NCI-H2171 treated with DMSO at 0.1 percent for 48 hours (cell line): ENCODE measurements at places on chromosomes 13 and 19.

DNA sequence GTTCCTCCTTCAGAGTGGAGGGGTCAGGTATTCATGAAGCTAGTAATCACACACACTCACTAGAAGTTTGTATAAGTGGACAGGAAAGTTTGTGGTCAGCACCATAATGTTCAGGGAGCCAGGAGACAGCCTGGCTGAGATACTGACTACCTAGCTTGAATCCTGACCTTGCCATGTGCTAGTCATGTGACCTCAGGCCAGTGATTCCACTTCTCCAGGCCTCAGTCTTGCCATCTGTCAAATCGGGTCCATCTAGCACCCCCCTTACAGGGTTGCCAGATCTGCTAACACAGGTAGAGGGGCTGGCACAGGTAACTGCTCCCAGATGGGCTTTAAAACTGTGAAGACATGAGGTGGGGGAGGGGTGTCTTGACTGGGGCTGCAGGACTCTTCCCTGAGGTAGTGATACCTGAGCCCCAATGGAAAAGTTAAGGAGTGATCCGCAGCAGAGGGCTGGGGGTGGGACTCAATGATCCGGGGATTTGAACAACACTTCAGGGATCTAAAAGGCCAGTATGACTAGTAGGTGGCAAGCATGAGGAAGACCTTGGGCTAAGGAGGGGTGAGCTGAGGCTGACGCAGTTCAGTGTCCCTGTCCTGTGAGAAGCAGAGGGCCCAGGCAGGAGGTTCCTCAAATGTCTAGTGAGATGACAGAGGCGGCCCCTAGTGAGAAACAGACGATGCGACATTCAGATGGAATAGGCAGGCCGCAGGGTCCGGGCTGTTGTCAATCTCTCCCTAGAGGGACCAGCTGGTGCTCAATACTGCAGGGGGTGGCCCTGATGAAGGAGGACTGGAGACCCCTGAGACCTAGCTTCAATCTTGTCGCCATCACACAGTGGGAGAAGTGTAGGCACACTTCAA lies 8.5 kb downstream of the ACTMAP start:
- DNase-seq, result no peak

GRCh38 chr13:90951663-90952062 lies 395.8 kb upstream of the MIR17HG start:
- no peak for DNase-seq

- DNase-seq, result no peak
Observed at GRCh38 chr13:114145722-114146121, 13.3 kb upstream of the RASA3 start.

DNA sequence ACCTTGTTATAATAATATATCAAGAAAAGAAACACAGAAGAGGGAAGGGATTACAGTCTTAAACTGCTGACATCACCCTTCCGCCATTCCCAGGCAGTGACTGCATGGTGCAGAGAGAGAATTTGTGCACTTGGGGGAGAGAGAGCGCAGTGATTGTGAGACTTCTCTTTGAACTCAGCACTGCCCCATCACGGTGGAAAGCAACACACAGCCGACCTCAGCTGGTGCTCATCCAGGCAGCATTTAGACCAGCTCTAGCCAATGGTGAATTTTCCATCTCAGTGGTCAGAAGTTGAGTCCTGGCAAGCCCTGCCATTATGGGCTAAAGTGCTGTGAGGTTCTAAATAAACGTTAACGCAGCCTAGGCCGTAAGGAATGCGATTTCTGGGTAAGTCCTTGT lies 1681.5 kb downstream of the EFNB2 start:
- no peak for DNase-seq

- DNase-seq, result peak; percentile 13
Observed at GRCh38 chr19:14361824-14362223, 19.4 kb upstream of the ADGRE5 start.

- no peak for DNase-seq
Observed at GRCh38 chr13:50780201-50781015, 63.1 kb downstream of the DLEU7 start.

GRCh38 chr19:36215276-36216123 lies 594 bp downstream of the ZNF146 start:
- DNase-seq, result peak; percentile 38

GRCh38 chr13:42394711-42395085 lies 122.7 kb downstream of the AKAP11 start:
- no peak for DNase-seq

DNA sequence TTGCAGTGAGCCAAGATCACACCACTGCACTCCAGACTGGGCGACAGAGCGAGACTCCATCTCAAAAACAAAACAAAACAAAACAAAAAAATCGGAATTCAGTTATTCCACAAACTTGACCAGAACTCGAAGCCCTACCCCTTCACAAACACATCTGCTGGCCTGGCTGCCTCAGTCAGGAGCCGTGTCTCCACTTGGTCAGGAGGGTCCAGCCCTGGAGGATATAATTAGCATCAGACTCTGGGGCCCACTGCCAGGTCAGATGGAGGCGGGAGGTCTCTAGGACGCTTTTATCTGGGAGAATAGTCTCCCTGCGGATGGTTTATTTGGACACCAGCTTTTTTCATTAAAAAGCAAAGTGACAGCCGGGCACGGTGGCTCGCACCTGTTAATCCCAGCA lies 8.0 kb downstream of the ELL start:
- DNase-seq, result no peak

- DNase-seq, result no peak
Observed at GRCh38 chr13:40275636-40276035, 390.8 kb downstream of the FOXO1 start.

DNA sequence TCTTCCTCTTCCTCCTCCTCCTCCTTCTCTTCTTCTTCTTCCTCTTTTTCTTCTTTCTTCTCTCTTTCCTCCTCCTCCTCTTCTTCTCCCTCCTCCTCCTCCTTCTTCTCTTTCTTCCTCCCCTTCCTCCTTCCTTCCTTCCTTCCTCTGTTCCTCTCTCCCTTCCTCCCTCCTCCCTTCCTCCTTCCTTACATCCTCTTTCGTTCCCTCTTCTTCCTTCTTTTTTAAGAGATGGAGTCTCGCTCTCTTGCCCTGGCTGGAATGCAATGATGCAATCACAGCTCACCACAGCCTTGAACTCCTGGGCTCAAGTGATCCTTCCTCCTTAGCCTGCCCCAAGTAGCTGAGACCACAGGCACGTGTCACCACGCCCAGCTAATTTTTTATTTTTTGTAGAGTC lies 13.2 kb downstream of the EHD2 start:
- DNase-seq, result no peak

DNA sequence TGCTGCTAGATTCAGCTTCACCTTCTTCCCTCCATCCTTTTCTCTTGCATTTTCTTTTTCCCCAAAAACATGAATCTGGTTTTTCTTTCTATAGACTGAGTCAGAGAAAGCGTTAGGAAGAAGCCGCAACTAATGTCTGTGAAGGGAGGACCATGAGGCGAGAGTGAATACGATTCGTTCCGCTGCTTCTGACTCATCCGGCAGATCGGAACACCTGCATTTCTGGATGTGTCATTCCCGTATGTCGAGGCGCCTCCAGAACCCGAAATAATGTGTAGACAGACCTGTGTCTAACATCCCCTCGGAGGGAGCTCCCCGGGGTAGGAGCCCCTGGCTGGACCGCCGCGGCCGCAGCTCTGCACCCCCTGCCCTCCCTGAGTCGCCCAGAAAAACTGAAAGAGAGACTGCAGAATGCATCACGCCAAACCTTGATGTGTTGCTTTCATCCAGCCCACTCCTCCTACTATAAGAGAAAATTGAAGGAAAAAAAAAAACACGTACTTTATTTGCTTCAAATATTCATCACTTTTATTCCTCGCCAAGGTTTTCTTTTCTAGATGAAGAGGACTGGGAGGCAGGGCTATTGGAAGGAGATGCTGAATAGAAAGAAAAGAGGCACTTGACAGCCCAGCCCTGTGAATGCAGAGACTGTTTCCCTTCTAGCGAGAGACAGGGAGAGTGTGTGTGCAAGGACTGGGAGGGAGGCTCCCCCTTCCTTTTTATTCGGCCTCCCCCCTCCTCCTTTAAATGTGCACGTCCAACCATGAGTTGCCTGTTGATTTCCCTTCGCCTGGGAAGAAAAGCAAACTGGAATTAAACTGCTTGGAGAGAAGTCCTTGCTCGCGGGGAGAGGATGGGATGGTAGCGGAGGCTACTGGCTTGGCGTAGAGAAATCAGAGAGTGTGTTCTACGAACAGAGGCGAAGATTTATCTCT lies 616 bp upstream of the PCDH17 start:
- DNase-seq, result peak; percentile 56

DNA sequence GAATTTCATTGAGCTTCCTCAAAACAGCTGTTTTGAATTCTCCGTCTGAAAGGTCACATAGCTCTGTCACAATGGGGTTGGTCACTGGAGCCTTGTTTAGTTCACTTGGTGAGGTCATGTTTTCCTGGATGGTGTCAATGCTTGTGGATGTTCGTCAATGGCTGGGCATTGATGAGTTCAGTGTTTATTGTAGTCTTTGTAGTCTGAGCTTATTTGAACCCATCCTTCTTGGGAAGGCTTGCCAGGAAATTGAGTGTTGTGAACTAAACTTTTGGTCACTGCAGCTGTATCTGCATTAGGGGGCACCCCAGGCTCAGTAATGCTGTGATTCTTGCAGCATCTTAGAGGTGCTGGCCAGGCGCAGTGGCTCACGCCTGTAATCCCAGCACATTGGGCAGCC lies 22.0 kb downstream of the BLOC1S3 start:
- no peak for DNase-seq

DNA sequence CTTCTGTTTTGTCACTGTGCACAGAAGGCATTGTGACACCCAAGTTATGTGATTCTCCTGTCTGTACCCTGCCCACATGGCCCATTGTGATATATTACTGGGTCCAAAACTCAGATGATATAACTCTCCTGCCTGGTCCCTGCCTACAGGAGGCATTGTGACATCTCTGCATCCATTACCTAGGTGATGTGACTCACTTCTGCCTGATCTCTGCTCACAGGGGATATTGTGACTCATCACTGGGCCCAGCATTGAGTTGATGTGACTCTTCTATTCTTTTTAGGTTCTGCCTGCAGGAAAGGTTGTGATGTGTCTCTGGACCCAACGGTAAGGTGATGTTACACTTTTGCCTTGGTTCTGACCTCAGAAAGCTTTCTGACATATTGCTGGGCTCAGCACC lies 67.9 kb upstream of the ZNF724 start:
- no peak for DNase-seq

GRCh38 chr19:49930483-49931011 lies 1.2 kb upstream of the NUP62 start:
- DNase-seq, result no peak

GRCh38 chr13:52195401-52195837 lies 36.0 kb upstream of the NEK3 start:
- DNase-seq, result no peak

DNA sequence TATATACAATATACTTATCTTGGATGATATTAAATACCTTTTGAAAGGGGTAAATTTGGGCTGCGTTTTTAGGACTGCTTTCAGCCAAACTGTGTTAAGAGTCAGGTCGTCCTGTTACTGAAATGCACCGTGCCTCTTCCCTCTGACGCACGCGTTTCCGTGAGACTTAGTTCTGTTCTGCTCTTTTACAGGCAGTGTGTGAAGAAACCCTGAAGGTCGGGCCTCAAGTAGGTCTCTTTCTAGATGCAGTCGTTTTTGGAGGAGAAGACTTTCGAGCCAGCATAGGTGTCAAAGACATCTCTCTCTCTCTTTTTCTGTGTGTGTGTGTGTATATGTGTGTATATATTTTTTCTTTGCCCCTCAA lies 107.0 kb downstream of the ZIC5 start:
- no peak for DNase-seq

- no peak for DNase-seq
Observed at GRCh38 chr13:86945584-86945983, 725.6 kb upstream of the SLITRK5 start.

- peak; percentile 91 for DNase-seq
Observed at GRCh38 chr19:55809381-55810058, 22.3 kb downstream of the NLRP11 start.

GRCh38 chr19:33379151-33379829 lies 5.8 kb downstream of the CEBPG start:
- DNase-seq, result no peak

DNA sequence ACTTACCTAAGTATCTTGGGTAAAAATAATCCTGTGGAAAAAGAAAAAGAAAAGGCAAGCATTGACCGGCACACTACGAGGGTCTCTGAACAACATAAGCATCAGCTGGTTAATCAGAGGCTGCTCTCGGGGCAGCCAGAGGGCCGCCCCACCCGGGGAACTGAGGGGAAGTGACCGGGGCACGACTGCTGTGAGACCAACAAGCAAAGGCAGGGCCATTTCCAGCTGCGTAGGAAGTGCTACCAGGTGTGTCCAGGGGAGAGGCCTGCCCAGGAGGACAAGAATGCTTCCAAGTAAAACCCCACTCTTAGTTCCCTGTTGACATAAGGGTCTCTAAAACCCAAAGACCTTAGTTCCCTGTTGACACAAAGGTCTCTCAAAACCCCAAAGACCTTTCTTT lies 15.9 kb downstream of the GAS6 start:
- DNase-seq, result no peak

- DNase-seq, result no peak
Observed at GRCh38 chr19:56147307-56147706, 6.2 kb downstream of the ZNF444 start.

- DNase-seq, result no peak
Observed at GRCh38 chr19:49539192-49539952, 11.6 kb downstream of the RCN3 start.

DNA sequence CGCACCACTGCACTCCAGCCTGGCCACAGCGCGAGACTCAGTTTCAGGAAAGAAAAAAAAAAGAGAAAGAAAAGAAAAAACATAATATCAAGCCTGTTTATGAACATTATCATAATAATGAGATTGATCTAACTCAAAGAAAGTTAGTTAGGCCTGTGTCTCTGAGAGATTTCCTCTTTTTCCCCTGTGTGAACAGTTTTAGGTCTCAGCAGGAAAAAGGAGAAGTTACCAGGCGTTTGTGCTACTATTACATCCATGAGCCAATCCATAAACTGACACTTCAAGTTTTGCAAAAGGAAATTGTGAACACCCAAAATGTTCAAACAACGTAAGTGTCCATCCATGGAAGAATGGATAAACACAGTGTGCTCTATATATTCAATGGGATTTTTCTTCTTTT lies 3.8 kb downstream of the TARM1 start:
- DNase-seq, result no peak

DNA sequence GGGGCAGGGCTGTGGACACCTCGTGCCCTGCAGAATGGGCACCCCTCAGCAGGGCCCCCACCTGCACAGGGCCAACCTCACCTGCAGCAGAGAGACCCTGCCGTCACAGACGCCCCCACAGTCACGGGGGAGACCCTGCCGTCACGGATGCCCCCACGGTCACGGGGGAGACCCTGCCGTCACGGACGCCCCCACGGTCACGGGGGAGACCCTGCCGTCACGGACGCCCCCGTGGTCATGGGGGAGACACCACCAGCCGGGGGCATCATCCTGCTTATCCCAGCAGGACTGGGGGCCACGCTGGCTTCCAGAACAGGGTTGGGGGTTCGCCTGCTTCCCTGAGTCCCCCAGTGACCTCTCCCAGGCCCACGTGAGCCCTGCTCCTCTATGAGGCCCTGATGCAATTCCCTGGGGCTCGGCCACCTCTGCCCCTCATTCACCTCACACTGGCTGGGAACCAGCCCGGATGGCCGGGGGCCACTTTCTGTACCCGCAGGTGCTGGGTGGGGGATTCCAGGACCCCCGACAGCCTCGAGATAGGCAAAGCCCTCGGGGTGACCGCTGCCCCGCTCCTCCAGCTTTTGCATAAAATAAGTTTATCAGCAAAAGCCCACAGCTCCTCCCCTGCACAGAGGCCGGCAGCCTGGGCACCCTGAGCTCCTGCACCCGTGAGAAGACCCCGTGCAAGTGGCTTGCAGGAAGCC lies 23.6 kb downstream of the SBNO2 start:
- no peak for DNase-seq
